ENCODE measurements at places on chromosomes 3 and 15.

DNA sequence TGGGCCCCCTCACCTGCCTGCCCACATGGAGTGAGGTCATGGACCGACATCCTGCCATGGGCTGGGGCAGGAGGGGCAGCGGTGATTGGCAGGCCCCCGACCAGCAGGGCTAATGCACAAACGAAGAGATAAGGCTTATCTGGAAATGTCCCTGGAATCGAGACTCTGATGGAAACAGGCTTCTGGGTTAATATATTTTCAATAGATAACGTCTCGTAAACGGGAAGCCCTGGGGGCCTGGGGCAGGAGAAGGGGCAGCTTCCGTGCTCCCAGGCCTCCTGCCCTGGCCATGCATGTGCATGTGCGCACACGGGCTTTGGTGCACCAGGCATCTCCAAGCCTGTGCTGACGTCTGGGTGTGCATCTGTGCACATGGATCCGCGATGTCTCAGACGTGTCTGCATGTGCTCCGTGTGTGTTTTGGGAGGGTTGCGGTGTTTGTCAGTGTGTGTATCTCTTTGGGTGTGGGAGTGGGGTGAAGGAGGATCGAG lies 55.1 kb downstream of the DNAJB8 start:
- no peak for DNase-seq

- DNase-seq: no peak
These were observed 84.4 kb downstream of the LARS2 start for GRCh38 chr3:45472795-45473194.

DNA sequence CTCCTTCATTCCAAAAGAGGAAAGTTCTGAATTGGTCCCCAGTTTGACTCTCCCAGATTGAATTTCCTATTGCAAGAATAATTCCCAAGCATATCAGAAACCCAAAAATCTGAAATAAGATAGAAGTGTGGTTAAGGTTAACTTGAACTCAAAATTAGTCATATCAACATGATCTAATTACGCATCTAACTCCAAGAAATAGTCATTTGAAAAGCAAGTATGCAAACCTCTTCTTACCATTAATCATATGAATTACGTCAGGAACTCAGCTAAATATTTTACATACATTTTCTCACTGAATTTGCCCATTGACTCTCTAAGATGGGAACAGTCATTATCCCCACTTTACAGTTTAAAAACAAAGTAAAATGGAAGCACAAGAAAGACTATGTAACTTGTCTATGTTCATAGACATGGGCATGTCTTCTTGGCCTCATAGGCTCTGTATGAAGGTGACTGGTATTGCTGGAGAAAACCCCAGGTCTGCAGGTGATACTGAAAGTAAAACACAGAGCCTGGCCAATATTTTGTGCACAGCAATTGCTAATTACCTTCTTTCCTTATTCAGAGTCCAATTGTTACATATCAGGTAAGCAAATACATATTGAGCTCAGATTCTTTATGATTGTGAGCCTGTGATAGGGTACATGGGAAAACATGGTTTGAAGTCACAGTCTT lies 139.2 kb downstream of the ATP8B4 start:
- no peak for DNase-seq

- peak; percentile 11 for DNase-seq
These were observed 38.9 kb upstream of the ATP10A start for GRCh38 chr15:25901811-25902605.

DNA sequence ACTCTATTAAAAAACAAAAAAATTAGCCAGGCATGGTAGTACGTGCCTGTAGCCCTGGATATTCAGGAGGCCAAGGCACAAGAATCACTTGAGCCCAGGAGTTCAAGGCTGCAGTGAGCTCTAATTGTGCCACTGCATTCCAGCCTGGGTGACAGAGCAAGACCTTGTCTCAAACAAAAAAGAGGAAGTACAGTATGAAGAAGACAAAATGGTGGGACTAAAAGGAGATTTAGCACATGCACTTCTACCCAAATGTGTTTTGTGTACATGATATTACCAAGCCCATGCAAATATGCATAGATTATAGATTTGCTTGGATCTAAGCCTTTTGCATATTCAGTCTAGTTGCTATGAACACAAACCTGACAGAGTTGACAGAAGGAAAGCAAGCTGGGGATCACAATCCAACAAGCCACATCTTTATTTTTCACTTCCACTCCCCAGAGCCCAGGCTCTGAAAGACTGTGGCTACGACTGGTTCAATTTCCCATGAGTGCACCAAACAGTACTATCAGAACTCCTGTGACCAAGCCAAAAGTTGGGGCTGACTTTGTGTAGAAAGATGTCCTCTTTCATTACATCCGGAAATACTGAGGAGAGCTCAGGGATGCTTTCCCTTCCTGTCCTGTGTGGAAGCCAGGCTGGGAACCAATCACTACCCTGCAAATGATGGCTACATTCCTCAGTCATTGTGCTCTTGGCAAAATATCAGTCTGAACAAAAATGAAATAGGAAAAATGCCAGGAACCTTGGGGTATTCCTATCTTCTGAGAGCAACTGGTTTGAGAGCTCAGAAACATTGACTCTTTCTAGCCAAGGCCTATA lies 49.4 kb downstream of the TGM4 start:
- no peak for DNase-seq

GRCh38 chr15:34837246-34838016 lies 42.1 kb upstream of the ACTC1 start:
- no peak for DNase-seq

GRCh38 chr3:55692957-55693558 lies 206.0 kb upstream of the WNT5A start:
- DNase-seq: no peak

- no peak for DNase-seq
These were observed 188.8 kb downstream of the TAFA4 start for GRCh38 chr3:68743521-68743920.

DNA sequence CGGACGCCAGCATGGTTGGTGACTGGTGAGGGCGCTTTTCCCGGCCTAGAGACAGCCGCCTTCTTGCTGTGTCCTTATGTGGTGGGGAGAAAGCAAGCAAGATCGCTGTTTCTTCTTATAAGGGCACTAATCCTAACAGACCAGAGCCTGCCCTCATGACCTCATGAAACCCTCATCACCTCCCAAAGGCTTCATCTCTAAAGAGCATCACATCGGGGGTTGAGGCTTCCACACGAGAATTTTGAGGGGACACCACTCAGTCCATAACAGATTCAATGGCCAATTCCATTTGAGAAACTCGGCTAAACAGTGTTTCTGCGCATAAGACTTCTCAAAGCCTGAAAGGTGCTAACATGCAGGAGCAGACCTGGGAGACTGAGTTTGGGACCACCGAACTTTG lies 54.0 kb downstream of the VGLL4 start:
- no peak for DNase-seq

DNA sequence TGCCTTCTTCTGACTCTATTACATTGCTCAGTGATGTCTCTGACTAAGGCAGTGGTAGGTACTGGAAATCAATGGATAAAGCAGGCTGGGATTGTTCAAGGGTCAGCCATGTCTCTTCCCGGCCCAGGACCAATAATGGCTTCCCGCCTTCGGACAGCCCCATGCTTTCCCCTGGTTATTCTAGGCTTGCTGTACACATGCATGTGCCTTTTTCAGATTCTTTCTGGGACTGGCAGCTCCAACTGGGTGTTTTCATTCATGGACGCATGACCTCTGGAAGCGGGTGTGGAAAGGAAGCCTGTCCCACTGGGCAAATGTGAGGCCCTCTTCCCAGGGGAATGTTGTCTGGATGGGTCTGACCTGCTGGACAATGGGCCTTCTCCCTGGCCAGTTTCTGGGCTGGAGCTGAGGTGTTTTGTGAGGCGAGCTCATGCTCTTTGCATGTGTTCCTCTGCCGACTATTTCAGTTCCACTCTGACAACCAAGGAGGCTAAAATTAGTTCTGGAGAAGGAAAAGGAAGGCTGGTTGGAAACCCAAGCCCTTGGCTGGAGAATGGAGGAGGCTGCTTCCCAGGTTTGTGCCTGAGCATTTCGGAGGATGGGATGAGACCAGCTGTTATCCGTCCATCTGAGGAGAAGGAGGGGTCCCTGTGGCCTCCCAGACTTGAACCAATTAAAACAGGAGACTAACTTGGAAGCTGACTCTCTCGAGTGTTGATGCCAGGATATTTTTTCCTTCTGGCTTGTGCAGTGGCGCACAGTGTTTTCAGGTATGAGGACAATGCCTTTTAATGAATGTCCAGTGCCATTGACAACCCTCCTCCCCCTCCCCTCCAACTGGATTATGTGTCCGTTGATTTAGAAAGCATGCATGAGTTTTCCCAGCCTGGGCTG lies 6.9 kb downstream of the ACVR2B start:
- DNase-seq: no peak

DNA sequence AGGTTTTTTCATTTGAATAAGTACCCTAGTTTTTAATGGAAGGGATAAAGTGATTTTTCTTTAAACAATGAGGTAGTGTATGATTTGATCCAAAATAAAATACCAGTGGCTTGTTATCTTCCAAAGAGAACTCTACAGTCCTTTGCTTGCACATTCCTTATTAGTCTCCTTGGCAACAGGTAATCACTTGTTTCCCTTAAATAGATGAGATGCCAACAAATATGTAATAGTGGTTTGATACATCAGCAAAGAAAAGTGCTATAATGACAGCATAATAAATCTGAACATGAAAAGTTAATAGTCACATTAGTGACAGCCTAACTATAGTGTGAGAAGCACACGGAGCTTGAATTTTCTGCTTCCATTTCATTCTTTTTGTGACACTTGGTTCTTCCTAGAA lies 360.2 kb downstream of the ZNF385D start:
- DNase-seq: no peak

DNA sequence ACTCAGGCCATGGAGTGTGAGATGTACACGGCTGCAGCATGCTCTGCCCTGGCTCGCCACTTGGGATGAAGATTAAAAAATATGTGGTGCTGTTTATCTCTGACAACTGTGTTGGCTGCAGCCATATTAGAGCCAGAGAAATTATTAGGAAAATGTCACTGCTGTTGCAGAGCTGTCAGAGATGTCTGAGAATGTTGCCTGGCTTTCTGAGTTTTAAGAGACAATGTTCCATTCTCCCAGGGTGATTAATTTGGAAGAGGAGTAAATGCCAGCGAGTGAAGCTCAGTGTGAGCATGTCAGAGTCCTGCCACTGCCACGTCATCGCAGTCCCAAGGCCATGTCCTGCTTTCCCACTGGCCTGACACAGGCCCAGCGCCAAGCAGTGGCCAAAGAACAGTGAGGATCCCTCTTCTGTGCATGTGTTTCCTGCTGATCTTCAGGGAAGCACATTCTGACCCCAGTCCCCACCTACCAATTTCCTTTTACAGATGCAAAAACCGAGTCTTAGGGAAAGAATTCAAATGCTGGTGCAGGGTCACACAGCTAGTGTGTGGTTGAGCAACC lies 370.9 kb downstream of the GABRG3 start:
- DNase-seq: no peak

DNA sequence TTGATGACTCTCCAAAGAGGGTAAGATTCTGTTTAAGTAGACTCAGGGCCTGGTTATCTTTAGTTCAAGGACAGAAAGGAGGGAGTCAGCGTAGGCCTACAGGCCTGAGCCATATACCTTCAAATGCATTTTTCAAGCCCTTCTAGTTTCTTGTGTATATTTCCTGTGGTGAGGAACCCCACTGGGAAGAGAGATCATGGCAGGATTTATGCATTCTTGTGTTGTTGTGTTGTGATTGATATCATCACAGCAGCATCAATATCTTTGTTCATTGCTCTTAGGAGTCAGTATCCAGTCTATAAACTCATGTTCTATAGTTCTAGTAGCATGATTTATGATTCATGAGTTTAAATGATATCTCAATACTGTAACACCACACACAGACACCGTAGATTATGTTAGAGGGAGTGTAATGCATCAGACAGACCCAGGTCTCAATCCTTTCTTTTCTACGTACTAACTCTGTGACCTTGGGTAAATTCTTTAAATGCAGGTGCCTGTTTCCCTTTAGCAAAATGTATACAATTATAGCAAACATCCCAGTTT lies 427.5 kb downstream of the PDCD6IP start:
- no peak for DNase-seq

DNA sequence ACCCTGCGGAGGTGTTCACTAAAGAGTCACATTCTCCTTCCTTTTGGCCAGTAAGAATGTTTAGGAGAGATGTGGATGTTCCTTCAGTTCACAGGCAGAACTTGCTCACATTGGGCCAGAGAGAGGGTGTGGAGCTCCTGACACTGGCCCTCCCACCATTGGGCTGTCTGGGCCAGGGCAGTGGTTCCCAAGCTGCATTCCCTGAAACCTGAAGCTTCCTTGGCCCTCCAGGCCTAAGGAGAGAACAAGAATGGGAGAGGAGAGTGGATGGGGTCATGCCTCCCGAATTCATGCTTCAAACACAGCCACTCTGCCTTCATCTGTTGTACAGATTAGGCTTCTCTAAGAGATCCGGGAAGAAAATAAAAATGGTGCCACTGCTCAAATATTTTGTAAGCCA lies 257.4 kb downstream of the RORA start:
- DNase-seq: no peak

GRCh38 chr3:134294302-134295280 lies 43.9 kb upstream of the RYK start:
- no peak for DNase-seq

DNA sequence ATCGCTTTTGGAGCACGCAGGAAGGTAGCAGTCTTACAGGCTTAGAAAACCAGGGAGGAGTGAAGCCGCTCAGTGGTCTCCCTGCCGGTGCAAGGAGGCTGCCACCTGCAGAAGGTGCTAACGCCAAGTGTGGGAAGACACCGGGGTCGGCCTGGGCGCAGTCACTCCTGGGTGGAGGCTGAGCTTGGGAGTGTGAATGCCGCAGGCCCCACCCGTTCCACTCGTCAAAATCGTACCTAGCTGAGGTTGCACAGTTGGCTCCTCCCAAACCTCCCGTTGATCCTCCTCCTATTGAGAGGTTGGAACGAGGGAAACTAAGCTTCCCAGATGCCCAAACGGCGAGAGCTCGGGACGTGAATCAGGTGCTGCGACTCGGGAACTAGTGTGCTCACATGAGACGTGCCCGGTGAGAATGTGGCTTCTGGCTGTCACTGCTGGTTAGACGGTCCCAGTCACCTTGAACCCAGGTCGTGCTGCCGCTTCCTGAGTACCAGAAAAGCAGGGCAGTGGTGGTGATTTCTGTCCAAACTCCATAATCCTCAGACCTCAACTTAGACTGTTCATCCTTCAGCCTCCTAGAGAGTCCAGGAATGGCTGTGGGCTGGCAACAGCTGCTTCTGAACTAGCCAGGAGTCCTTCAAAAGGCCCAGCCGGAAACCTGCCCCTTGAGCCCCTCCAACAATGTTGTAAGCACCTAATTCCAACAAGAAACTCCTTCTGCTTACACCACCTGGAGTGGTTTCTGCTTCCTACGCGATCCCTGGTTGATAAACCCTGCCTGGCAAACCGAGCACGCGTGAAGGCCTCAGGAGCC lies 156.0 kb downstream of the XXYLT1 start:
- DNase-seq: no peak

Measured in NCI-H510A (cell line).